Tracheal epithelial cell (primary cell): ENCODE measurements at places on chromosomes 3 and 15. TPM values are rescaled to one million over a fixed set of nuclear protein-coding genes. Genes with fewer than 3 reads are reported as not detected.

SYNPR gene
- total RNA-seq: not detected in 2 replicates

ST3GAL6 gene
- total RNA-seq: 5.8 and 11.6 TPM in 2 replicates

DAPK2 gene
- total RNA-seq: 1.3 and 1.7 TPM in 2 replicates

MST1 gene
- 8.3 and 9.4 TPM in 2 replicates for total RNA-seq

DOCK3 gene
- under 0.01 and 0.24 TPM in 2 replicates for total RNA-seq

WDR93 gene
- total RNA-seq: not detected in 2 replicates

RBP2 gene
- total RNA-seq: not detected in 2 replicates

COX5A gene
- total RNA-seq: 40.0 and 46.5 TPM in 2 replicates

TNNC1 gene
- 0.48 TPM in 1 of 2 replicates, not detected in the other for total RNA-seq

RARRES1 gene
- 0.85 and 1.2 TPM in 2 replicates for total RNA-seq

HES1 gene
- 100 and 117 TPM in 2 replicates for total RNA-seq

PPIB gene
- 457 and 754 TPM in 2 replicates for total RNA-seq

HIGD2B gene
- not detected in 2 replicates for total RNA-seq

CYP8B1 gene
- not detected in 2 replicates for total RNA-seq

SLC38A3 gene
- total RNA-seq: not detected in 2 replicates

P2RY1 gene
- 5.1 and 21.1 TPM in 2 replicates for total RNA-seq

GOLGA6A gene
- total RNA-seq: not detected in 2 replicates

CCR8 gene
- total RNA-seq: not detected in 2 replicates

TGM5 gene
- total RNA-seq: 0.21 and 0.48 TPM in 2 replicates

EPHB1 gene
- 0.96 TPM in 1 of 2 replicates, not detected in the other for total RNA-seq

TADA3 gene
- 50.9 and 57.6 TPM in 2 replicates for total RNA-seq

MINDY4B gene
- total RNA-seq: not detected in 2 replicates

ALS2CL gene
- total RNA-seq: 64.6 and 114 TPM in 2 replicates

CHRM5 gene
- not detected in 2 replicates for total RNA-seq

GNB4 gene
- 11.9 and 26.0 TPM in 2 replicates for total RNA-seq

TEX9 gene
- 2.9 and 4.0 TPM in 2 replicates for total RNA-seq

CCNB2 gene
- 2.6 and 6.3 TPM in 2 replicates for total RNA-seq

KIF9 gene
- 1.3 and 6.0 TPM in 2 replicates for total RNA-seq

IGSF11 gene
- not detected in 2 replicates for total RNA-seq

PLA2G4D gene
- under 0.01 TPM in 1 of 2 replicates, not detected in the other for total RNA-seq

OR5H14 gene
- total RNA-seq: not detected in 2 replicates

FGF12 gene
- total RNA-seq: 0.24 TPM in 1 of 2 replicates, not detected in the other

DCLK3 gene
- not detected in 2 replicates for total RNA-seq

COL6A5 gene
- total RNA-seq: not detected in 2 replicates

PROS1 gene
- total RNA-seq: 9.2 and 9.6 TPM in 2 replicates

CPLX3 gene
- total RNA-seq: not detected in 2 replicates

GOLGA8R gene
- total RNA-seq: 0.24 and 1.5 TPM in 2 replicates

MUSTN1 gene
- total RNA-seq: not detected in 2 replicates

SPESP1 gene
- total RNA-seq: 5.3 and 16.0 TPM in 2 replicates

OR5K2 gene
- not detected in 2 replicates for total RNA-seq

POU1F1 gene
- total RNA-seq: not detected in 2 replicates

VGLL3 gene
- total RNA-seq: 1.7 and 35.2 TPM in 2 replicates

FRMD4B gene
- 33.2 and 40.0 TPM in 2 replicates for total RNA-seq

DLL4 gene
- under 0.01 TPM in 1 of 2 replicates, not detected in the other for total RNA-seq

GOLGA6B gene
- total RNA-seq: not detected in 2 replicates

CHL1 gene
- under 0.01 and 2.1 TPM in 2 replicates for total RNA-seq

ISL2 gene
- total RNA-seq: not detected in 2 replicates

NR1D2 gene
- 12.3 and 39.0 TPM in 2 replicates for total RNA-seq

AHSG gene
- total RNA-seq: not detected in 2 replicates

HRH1 gene
- 3.6 and 8.9 TPM in 2 replicates for total RNA-seq
